ENCODE measurements at places on chromosomes 11 and 22. TPM values are rescaled to one million over a fixed set of nuclear protein-coding genes. Genes with fewer than 3 reads are reported as not detected.

- DNase-seq: no peak
These were observed 6.3 kb downstream of the MS4A12 start for GRCh38 chr11:60498853-60499252.

DNA sequence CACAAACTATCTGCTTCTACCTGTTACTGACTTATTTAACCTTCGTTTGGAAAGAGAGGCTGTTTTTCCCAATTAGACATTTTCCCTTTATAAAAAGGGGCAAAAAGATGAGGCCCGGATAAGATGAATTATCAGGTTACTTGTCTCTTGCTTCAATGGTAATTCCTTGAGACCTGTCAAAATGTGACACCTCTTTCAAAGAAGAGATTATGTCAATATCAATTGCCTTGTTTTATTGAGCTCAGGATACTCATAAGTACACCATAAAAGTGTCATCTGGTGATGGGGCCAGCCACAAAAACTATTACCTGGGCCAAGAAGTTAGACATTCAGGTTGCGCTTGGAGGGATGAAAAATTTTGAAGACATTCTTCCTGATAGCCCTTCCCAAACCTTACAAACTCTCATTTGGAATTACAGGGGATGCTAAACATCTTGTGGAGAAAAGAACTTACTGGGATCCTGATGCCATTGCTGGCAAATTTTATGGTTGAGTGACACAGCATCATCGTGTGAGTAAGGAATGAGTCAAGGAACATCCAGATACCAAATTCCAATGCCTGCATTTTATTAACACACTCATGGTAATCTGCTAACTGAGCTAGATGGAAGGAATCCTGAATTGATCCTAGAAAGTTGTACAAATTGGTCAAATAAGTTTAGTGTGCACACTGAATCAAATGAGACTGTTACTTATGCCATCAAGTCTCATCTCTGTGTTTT is 1071.2 kb downstream of the LRRC4C start:
- DNase-seq: no peak

DNA sequence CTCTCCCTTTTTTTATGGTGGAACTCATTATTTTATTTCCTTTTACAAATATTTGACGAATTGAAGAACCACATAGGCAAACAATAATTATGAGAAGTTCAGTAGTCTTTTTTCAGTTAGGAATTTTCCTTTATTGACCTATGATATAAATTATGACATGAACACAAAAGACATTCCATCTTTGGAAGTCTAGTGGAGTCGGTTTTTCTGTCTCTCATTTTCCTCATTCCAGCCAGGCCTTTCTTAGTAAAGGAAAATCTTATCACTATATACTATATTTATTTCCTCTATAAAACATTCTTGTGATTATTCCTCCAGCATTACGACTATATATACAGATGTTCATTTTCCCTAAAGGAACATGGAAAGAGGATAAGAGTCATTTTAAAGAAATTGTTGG is 1046.1 kb downstream of the DLG2 start:
- no peak for DNase-seq

GRCh38 chr11:78831571-78831970 is 256.9 kb upstream of the NARS2 start:
- DNase-seq: no peak

- DNase-seq: no peak
These were observed 620.7 kb upstream of the ARHGAP42 start for GRCh38 chr11:100066399-100066798.

- DNase-seq: peak; percentile 30
These were observed 214.5 kb upstream of the UBASH3B start for GRCh38 chr11:122440811-122441665.

GRCh38 chr11:45593992-45594391 is 71.4 kb downstream of the CHST1 start:
- DNase-seq: no peak

GRCh38 chr22:48805516-48805915 is 1022.2 kb downstream of the BRD1 start:
- DNase-seq: no peak

- no peak for DNase-seq
These were observed 86.5 kb downstream of the PDE2A start for GRCh38 chr11:72587696-72588095.

Gene OR8H1
- not detected for total RNA-seq
